Vagina (tissue), 2 donors: ENCODE measurements at places on chromosomes 5 and 9.

- H3K36me3 ChIP-seq: no peaks in the 10 kb centered on the region
- H3K4me3 ChIP-seq: no peak overlapping the region
- H3K27ac ChIP-seq: no peak overlapping the region
- DNase-seq: no peak
- H3K4me1 ChIP-seq: no peaks in the 10 kb centered on the region
These were observed 12.6 kb downstream of the RCL1 start for GRCh38 chr9:4805191-4805918.

DNA sequence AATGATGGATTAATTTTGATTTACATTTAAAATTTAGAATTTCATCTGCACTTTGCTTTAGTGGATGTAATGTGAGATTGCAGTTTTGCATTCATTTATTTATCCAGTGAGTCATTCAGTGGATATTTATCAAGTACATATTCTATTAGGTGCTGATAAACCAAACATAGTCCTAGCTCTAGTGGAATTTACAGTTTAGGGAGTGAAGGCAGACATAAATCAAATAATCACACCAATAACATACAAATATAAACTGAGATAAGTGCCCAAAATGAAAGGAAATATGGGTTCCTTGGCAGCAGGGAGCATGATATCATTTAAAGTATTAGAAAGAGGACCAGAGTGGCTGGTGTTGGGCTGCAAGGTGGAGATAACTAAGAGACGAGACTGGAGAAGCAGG, 14.7 kb upstream of the NIPBL start:
- H3K4me1 ChIP-seq: no peaks in the 10 kb centered on the region
- no peak for DNase-seq
- H3K27me3 ChIP-seq: no peaks in the 10 kb centered on the region
- no peak overlapping the region for H3K4me3 ChIP-seq
- no peak overlapping the region for H3K27ac ChIP-seq

GRCh38 chr5:2311851-2312250, 429.1 kb upstream of the IRX4 start:
- H3K4me3 ChIP-seq: no peak overlapping the region
- H3K4me1 ChIP-seq: no peaks in the 10 kb centered on the region
- no peak overlapping the region for H3K27ac ChIP-seq
- no peak for DNase-seq

DNA sequence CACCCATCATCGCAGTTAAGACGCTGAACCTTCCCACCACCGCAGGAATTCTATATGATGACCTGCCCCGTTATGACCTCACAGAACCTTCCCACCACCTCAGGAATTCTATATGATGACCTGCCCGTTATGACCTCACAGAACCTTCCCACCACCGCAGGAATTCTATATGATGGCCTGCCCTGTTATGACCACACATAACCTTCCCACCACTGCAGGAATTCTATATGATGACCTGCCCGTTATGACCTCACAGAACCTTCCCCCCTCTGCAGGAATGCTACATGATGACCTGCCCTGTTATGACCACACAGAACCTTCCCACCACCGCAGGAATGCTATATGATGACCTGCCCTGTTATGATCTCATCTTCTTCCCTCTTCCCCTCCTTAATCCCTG, 64.3 kb downstream of the IRX1 start:
- H3K36me3 ChIP-seq: no peaks in the 10 kb centered on the region
- H3K4me3 ChIP-seq: no peak overlapping the region
- H3K27ac ChIP-seq: no peak overlapping the region
- no peaks in the 10 kb centered on the region for H3K4me1 ChIP-seq
- DNase-seq: peak; percentile 88

- peak; percentile 67 for DNase-seq
- H3K36me3 ChIP-seq: no peaks in the 10 kb centered on the region
- no peak overlapping the region for H3K4me3 ChIP-seq
These were observed 67.3 kb downstream of the ZNF618 start for GRCh38 chr9:113943112-113944009.

GRCh38 chr5:164504141-164504772, 998.8 kb downstream of the MAT2B start:
- H3K4me1 ChIP-seq: no peaks in the 10 kb centered on the region
- H3K36me3 ChIP-seq: no peaks in the 10 kb centered on the region
- no peak overlapping the region for H3K4me3 ChIP-seq
- H3K27ac ChIP-seq: no peak overlapping the region
- H3K27me3 ChIP-seq: no peaks in the 10 kb centered on the region
- DNase-seq: no peak

- DNase-seq: no peak
- H3K27ac ChIP-seq: no peak overlapping the region
- H3K27me3 ChIP-seq: no peaks in the 10 kb centered on the region
- no peaks in the 10 kb centered on the region for H3K36me3 ChIP-seq
- H3K4me1 ChIP-seq: no peaks in the 10 kb centered on the region
These were observed 192.9 kb downstream of the CRB2 start for GRCh38 chr9:123548741-123549545.

DNA sequence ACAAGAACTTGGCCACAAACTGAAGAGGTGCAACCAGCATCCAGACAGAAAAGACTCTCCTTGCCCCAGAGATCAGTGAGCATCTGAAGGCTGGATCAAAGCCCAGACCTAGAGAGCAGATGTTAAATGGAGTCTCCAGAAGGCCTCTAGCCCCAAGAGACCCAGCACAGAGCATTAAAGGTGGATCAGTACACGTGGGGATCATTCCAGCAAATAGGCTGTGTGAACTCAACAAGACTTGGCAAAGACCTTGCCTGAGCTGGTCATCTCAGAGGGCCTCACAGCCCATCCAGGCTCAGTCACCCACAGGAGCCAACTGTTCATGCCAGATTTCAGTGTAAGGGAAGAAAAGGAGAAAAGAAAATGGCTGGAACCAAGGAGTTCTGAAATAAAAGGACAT, 214.0 kb downstream of the ENC1 start:
- no peaks in the 10 kb centered on the region for H3K4me1 ChIP-seq
- DNase-seq: no peak
- H3K4me3 ChIP-seq: no peak overlapping the region
- H3K27ac ChIP-seq: no peak overlapping the region

DNA sequence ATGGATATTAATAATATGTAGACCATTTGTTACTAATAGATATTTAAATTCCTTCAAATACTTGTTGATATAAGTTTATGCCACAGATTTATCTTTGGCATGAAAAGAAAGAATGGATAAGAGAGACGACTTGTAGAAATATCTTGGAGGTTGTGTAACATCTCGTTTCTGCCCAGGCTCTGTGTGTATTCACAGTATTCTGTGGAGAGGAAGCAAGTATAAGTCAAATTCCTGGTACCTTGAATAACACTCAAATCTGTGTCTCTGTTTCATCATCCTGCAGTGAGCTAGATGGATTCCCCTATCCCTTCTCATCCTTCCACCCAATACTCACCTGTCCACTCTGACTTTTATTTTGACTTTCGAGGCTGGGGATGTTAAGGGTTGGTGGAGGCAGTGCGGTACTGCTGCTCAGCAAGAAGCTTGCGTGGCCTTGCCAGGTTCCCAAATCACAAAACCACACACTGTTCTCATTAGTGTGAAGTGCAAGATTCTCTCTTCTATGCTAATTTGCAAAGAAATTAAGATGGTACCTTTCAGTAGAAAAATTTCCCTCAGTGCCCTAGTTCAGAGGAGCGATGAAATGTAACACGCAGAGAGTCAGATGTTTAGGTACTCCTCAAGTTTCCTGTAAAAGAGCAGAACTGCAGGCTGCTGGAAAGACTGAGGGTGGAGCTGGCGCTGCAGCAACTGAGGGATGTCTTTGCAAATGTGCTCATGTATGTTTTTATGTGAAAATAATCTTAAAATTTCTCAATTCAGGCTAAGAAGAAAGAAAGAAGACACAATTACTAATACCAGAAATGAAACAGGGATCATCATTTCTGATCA, 42.6 kb upstream of the ANKRD18A start:
- H3K27me3 ChIP-seq: no peaks in the 10 kb centered on the region
- H3K4me1 ChIP-seq: no peaks in the 10 kb centered on the region
- no peaks in the 10 kb centered on the region for H3K36me3 ChIP-seq
- DNase-seq: no peak
- no peak overlapping the region for H3K4me3 ChIP-seq

DNA sequence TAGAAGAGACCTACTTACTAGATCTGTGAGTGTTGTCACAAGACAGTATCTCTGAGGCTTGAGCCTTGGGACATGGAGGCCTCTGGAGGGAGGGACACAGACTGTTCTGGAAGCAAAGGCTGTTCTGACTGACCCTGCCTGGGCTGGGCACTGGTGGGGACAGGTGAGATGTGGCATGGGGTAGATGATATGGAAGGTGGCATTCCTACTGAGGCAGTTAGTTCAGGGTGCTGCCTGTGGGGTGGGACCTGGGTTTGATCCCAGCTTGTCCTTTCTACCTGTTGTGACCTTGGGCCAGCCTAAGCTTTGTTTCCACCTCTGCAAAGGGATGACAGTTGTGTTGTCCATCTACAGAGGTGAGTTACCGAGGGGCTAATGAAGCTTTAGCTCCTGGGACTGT, 140.2 kb downstream of the C9orf50 start:
- no peaks in the 10 kb centered on the region for H3K27me3 ChIP-seq
- peak overlapping the region; percentile 99 for H3K27ac ChIP-seq
- no peak overlapping the region for H3K4me3 ChIP-seq
- H3K4me1 ChIP-seq: peaks cover 81% of the 10 kb centered on the region
- H3K36me3 ChIP-seq: no peaks in the 10 kb centered on the region
- no peak for DNase-seq

DNA sequence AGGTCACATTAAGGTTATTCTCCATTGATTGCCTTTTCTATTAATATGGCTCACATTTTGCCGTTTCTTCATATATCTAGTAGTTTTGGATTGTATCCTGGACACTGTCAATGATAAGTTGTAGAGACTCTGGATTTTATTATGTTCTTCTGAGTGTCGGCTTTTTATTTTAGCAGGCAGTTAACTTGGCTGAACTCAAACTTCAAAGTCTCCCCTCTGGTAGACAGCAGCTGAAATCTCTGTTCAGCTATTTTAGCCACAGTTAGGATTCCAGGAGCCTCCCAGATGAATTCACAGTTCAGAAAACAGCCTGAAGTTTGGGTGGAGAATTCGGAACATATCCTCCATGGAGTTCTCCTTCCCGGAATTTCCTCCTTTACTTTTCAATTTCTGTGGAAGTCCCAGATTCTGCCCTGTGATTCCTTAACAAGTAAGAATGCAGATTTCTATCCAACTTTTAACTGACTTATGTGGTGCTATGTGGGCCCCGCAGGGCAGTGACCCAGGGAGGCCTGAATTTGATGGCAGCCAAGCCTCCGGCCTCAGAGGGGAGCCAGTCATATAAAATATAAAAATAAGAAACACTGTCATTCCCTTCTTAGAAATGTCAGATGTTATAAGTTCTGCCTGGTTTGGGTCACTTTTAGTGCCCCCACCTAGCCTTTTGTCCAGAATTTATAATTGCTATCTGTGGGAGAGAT, 39.3 kb upstream of the MVB12B start:
- H3K36me3 ChIP-seq: no peaks in the 10 kb centered on the region
- H3K4me1 ChIP-seq: no peaks in the 10 kb centered on the region
- H3K27me3 ChIP-seq: no peaks in the 10 kb centered on the region
- no peak overlapping the region for H3K27ac ChIP-seq
- DNase-seq: peak; percentile 25
- no peak overlapping the region for H3K4me3 ChIP-seq

- DNase-seq: no peak
- no peak overlapping the region for H3K4me3 ChIP-seq
- no peak overlapping the region for H3K27ac ChIP-seq
These were observed 10.2 kb upstream of the TIFAB start for GRCh38 chr5:135462304-135462703.

GRCh38 chr5:165525271-165525670, 2019.9 kb downstream of the MAT2B start:
- H3K4me3 ChIP-seq: no peak overlapping the region
- no peaks in the 10 kb centered on the region for H3K4me1 ChIP-seq
- H3K27ac ChIP-seq: no peak overlapping the region
- no peaks in the 10 kb centered on the region for H3K27me3 ChIP-seq
- H3K36me3 ChIP-seq: no peaks in the 10 kb centered on the region

GRCh38 chr5:93891491-93892480, 150.4 kb upstream of the POU5F2 start:
- DNase-seq: no peak
- H3K4me3 ChIP-seq: no peak overlapping the region
- no peaks in the 10 kb centered on the region for H3K4me1 ChIP-seq
- no peaks in the 10 kb centered on the region for H3K36me3 ChIP-seq
- H3K27ac ChIP-seq: no peak overlapping the region

- no peaks in the 10 kb centered on the region for H3K36me3 ChIP-seq
- DNase-seq: no peak
- H3K4me3 ChIP-seq: no peak overlapping the region
- H3K27me3 ChIP-seq: no peaks in the 10 kb centered on the region
- H3K27ac ChIP-seq: no peak overlapping the region
These were observed 135.5 kb upstream of the EFNA5 start for GRCh38 chr5:107806271-107806670.

GRCh38 chr9:22332202-22332601, 114.4 kb upstream of the DMRTA1 start:
- DNase-seq: no peak
- H3K4me3 ChIP-seq: no peak overlapping the region
- H3K27me3 ChIP-seq: no peaks in the 10 kb centered on the region
- H3K36me3 ChIP-seq: no peaks in the 10 kb centered on the region

DNA sequence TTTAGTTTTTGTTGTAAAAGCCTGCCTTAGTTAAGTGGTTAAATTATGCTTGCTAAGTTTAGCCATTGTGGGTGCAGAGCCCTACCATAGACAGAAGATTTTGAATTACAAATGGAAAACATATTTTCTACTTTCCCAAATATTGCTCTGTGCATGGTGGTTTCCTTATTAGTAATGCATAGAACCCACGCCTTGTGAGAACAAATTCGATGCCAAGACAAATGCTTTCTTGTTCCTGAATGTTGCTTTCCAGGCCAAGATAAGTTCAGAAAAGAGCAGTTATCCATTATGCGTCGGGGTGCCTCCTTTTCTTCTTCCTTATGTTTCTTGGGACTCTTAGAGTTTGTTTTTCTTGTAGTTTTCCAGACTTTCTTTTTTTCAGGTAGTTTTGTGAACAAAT, 31.0 kb upstream of the GARNL3 start:
- no peak overlapping the region for H3K4me3 ChIP-seq
- peaks cover 5% of the 10 kb centered on the region for H3K4me1 ChIP-seq
- DNase-seq: no peak

DNA sequence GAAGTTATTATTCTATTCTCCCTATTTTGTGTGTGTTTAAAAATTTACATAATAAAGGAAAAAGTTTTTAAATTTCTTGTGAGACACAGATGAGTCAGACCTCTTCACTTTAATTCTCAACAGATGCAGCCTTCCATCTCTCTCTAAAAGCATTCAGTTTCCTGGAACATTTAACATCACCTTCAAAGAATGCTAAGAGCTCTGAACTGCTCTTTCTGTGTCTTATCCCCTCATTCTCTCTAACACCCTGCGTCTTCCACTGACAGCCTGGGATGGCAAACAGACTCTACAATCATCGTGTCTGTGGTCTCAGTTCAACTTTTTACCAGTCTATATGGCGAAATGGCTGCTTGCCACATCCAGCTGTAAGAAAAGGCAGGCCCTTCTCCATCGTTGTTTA, 173.0 kb downstream of the HINT1 start:
- no peaks in the 10 kb centered on the region for H3K4me1 ChIP-seq
- no peak for DNase-seq
- H3K27me3 ChIP-seq: no peaks in the 10 kb centered on the region
- H3K27ac ChIP-seq: no peak overlapping the region

- DNase-seq: no peak
- H3K4me3 ChIP-seq: no peak overlapping the region
- H3K27me3 ChIP-seq: no peaks in the 10 kb centered on the region
- H3K36me3 ChIP-seq: no peaks in the 10 kb centered on the region
- H3K4me1 ChIP-seq: peaks cover 76% of the 10 kb centered on the region
These were observed 20.9 kb downstream of the ENG start for GRCh38 chr9:127833555-127833954.

- H3K27me3 ChIP-seq: no peaks in the 10 kb centered on the region
- no peak for DNase-seq
- no peaks in the 10 kb centered on the region for H3K36me3 ChIP-seq
- H3K4me1 ChIP-seq: no peaks in the 10 kb centered on the region
- no peak overlapping the region for H3K27ac ChIP-seq
These were observed 318.4 kb upstream of the NMUR2 start for GRCh38 chr5:152723482-152723881.
